ENCODE measurements at places on chromosomes 7 and 10.

DNA sequence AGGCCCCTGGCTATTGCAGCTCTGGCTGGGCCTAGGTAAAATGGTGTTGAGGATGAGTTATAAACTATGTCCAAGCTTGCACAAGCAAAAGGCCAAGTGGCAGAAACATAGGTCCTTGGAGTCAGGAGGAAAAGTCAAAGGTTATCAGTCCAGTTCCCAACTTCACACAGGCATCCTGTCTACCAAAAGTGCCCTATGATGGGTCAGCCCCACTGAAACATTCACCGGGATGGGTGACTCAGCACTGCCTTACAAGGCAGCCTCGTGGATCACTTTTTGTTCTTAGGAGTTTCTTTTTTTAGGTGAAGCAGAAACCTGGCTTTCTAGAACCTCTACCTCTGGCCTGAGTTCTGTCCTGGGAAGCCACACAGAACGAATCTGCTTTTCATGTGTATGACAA lies 158.8 kb upstream of the LYZL2 start:
- no peak for DNase-seq

DNA sequence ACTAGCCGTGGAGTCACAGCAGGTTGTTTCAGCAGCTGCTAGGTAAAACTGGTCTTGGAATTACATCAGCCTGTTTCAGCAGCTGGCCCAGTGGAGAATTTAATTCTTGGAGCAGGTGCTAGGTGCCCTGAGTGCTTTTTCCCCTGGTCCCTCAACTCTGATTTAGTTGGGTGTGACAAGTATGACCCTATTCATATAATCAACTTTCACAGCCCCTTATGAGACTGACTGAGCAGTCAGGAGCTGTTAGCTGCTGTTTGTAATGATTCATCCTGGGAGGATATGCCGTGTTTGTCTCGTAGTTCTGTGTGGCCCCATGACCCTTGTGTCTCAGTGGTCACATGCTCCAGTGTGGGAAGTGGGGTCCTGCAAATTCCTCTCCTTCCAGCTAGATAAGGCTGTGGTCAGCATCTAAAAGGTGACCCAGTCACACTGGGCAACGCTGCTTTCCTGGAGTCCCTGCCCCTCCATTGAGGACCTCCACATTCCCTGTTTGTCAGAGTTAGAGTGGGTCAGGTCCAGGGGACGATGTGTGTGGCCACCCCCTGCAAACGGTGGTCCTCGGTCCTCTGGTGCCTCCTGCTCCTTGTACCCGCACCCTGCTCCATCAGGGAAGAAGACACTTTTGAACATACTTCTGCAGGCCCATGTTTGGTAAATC lies 28.3 kb downstream of the TBATA start:
- DNase-seq: peak; percentile 87

DNA sequence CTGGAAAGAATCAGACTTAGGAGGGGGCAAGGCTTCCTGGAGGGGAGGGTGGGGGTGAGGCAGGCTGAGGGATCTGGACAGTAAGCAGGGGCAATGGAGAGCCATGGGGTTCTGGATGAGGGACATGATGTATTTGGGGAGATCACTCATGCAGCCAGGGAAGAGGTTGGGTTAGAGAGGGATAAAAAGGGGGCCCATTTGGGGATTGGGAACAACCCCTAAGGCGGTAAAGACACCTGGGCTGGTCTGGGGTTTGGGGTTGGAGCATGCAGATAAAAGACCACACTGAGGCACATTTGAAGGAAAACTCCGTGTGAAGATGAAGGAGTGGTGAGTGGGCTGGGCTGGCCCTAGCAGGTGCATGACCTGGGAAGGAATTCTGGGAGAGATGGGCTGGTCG lies 30.8 kb downstream of the HIF1AN start:
- no peak for DNase-seq

- DNase-seq: no peak
Observed at GRCh38 chr10:96431211-96431970, 72.6 kb upstream of the OPALIN start.

- no peak for DNase-seq
Observed at GRCh38 chr10:91198781-91199180, 21.7 kb upstream of the PCGF5 start.

DNA sequence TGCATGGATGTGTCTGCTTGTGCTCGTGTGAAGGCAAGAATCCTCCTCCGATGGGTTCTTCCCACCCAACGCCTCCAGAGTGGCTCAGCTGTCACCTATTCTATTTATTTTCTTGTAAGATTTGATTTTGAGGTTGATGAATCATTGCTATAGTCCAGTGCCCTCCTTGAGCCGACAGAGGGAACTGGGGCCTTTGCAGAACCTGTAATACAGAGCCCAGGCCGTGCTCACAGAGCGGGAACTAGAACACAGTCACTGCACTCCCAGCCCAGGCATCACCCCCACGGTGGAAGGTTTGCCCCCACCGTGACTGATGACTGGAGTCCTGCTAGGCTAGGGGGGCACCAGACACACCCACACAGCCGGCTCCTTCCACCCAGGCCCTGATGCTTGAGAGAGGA lies 2.0 kb downstream of the RARRES2 start:
- peak; percentile 65 for DNase-seq

GRCh38 chr10:17049195-17049594 lies 80.4 kb downstream of the CUBN start:
- no peak for DNase-seq

All from osteoblast (primary cell).